ENCODE measurements at places on chromosomes 4 and X.

DNA sequence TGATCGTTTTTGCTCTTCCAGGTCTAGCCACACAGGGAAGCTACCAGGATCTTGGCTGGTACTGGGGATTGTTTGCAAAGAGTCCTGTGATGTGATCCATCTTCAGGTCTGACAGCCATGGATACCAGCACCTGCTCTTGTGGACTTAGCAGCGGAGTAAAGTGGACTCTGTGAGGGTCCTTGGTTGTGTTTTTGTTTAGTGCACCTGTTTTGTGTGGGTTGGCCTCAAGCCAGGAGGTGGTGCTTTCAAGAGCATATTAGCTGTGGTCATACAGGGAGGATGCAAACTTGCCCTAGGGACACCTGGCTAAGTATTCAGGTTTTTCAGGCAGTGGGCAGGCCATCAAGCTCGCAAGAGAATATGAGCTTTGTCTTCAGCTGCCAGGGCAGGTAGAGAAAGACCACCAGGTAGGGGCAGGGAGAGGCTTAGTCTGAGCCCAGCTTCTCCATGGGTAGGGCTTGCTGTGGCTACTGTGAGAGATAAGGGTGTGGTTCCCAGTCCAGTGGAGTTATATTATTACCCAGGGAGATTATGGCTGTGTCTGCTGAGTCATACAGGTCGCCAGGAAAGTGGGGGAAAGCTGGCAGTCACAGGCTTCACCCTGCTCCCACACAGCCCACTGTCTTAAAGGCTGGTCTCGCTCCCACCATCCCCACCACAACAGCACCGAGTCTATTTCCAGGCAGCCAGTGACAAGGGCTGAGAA is 293.7 kb downstream of the PCDH18 start:
- DNase-seq: no peak

DNA sequence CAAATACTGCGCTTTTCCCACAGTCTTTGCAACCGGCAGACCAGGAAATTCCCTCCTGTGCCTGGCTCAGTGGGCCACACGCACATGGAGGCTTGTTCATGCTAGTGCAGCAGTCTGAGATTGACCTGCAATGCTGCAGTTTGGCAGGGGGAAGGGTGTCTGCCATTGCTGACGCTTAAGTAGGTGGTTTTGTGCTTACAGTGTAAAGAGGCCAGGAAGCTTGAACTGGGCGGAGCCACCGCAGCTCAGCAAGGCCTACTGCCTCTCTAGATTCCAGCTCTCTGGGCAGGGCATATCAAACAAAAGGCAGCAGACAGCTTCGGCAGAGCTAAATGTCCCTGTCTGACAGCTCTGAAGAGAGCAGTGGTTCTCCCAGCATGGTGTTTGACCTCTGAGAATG is 390.5 kb upstream of the TECRL start:
- no peak for DNase-seq

DNA sequence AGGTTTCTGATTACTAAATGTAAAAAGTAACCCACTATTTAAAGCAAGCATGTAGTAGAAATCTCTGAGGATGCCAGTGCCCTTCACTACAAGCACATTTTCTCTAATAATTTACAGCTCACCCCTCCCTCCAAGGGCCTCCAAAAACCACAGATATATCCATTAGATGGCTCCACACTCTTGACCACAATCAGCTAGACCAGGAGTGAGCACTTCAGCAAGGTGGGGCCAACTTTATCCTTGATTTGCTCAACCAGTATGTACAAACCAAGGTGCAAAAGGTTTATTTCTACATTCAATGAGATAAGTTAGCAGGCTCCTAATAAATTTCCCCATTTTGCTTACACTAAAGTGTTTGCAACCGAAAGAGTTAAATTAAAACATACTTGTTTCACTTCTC is 35.8 kb downstream of the RFC1 start:
- DNase-seq: no peak

DNA sequence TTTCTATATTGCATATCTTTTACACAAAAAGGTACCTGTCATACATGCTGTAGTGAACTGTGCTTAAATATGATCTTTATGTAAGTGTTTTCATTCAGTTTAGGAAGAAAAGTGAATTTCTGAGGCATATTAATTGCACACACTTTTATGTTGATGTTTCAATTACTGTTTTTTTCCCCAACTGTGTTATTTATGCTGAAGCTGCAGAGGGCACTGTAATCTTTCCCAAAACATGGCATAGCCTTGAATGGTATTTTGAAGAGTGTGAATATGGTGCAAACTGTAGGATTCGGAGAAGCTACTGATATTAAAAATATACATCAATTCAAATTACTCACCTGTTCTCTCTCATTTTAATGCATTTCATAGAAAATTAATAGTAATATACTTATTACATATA is 6.0 kb upstream of the CENPE start:
- no peak for DNase-seq

GRCh38 chrX:77277911-77278310 is 169.3 kb upstream of the FGF16 start:
- DNase-seq: no peak

DNA sequence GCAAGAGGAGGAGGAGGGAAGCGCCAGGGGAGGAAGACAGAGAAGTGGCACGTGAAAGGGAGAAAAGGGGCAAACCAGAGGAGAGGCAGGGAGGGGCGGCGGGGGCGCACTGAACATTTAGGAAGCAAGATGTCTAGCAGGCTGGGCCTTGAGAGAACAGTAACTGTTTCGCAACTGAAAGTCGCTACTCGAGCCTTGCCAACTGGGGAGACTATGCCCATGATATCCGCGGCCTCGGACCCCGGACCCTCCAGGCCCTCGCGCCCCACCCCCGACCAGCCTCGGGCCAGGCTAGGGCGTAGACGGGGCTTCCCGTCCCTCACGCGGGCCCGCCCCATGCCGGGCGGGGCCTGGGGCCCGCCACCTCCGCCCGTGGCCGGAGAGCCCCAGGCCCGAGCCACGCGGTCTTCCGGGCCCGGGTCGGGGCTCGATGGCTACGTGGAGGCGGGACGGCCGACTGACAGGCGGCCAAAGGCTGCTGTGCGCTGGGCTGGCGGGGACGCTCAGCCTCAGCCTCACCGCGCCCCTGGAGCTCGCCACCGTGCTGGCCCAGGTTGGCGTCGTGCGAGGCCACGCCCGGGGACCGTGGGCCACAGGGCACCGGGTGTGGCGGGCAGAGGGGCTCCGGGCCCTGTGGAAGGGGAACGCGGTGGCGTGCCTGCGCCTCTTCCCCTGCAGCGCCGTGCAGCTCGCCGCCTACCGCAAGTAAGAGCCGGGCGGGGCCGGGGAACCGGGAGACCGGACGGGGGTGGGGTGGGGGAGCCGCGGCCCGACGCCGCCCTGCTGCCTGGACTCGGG is at the start of gene SLC25A43:
SLC25A43 (plus strand) TSS at position 363 of the 798 bp plus-strand sequence; CDS start at position 431, 68 bp downstream.
- no peak for DNase-seq

DNA sequence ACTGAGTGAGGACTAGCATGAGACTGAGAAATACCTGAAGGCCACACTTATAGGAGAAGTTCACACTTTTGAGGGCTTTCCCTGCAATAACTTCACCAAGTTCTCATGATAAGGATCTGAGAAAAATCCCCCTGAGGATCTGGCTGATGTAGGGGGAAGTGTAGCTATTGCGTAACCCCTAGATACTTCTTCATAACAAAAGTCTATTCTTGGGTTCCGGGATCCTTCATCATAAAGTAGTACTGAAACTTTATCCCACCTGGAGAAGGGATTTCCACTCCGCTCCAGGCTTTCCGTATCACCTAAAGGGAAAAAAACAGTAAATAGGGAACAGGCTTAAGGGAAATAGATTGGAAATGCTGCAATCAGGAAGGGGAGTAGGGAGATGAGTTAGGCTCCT is 13.3 kb downstream of the USP27X start:
- DNase-seq: no peak

DNA sequence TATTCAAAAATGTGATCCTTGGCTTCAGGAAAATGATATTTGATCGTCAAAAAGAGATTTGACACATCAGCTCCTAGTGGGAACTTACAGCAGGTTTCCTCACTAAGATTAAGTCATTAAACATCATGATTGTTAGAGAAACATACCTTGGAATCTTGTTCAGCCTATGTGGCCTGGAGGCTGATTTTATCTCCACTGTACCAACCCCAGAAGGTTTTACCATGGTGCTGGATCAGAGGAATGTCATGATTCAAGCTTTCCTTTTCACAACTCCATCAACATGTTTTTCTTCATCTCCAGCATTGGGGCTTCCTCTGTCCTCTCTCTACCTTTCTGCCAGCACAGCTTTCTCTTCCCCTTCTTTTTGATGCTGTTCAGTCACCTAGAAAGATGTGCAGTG is 68.4 kb upstream of the MID1IP1 start:
- DNase-seq: no peak

GRCh38 chr4:33134366-33134765 is 2414.2 kb downstream of the PCDH7 start:
- DNase-seq: no peak

- DNase-seq: no peak
Measured at GRCh38 chr4:56674984-56675383, 6.1 kb downstream of the HOPX start.

GRCh38 chr4:99815597-99816011 is 1.0 kb upstream of the DAPP1 start:
- no peak for DNase-seq
